ENCODE measurements at places on chromosomes 2 and 18. TPM values are rescaled to one million over a fixed set of nuclear protein-coding genes. Genes with fewer than 3 reads are reported as not detected.

- no peak for DNase-seq
Measured at GRCh38 chr2:24330161-24330560, 30.2 kb downstream of the ITSN2 start.

DNA sequence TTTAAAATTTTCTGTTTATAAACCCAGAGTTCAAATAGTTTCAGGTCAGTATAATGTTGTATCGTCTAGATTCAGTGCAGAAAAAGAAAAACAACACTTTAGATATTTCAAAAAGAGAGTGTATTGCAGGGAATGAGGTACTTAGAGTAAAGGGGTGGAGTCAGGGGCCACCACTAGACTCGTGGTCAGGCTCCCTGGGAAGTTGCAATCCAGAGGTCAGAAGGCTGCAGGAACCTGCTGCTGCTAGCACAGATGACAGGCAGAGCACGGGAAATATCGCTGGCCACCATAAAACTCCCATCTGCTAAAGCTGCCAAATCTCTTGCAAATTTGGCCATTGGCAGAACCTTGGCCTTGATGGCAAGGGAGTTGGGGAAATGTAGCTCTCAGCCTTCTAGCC, 64.6 kb downstream of the THNSL2 start:
- DNase-seq = no peak

The NLRC4 gene
- total RNA-seq = 1.3 TPM

The ZNF516 gene
- 11.0 TPM for total RNA-seq
